ENCODE measurements at places on chromosomes 7 and 10.

- H3K27ac ChIP-seq = no peak overlapping the region
- H3K27me3 ChIP-seq = no peaks in the 10 kb centered on the region
- H3K36me3 ChIP-seq = no peaks in the 10 kb centered on the region
- no peak overlapping the region for H3K4me3 ChIP-seq
- DNase-seq = no peak
- peaks cover 63% of the 10 kb centered on the region for H3K4me1 ChIP-seq
These were observed 31.5 kb upstream of the ADCYAP1R1 start for GRCh38 chr7:31020652-31021051.

GRCh38 chr10:49296836-49297235, 2.1 kb upstream of the C10orf71 start:
- no peak for DNase-seq
- no peaks in the 10 kb centered on the region for H3K4me1 ChIP-seq
- no peak overlapping the region for H3K4me3 ChIP-seq
- H3K27ac ChIP-seq = no peak overlapping the region
- no peaks in the 10 kb centered on the region for H3K36me3 ChIP-seq
- H3K27me3 ChIP-seq = no peaks in the 10 kb centered on the region

GRCh38 chr7:20395511-20395910, 64.8 kb downstream of the ITGB8 start:
- H3K27me3 ChIP-seq = no peaks in the 10 kb centered on the region
- no peak overlapping the region for H3K27ac ChIP-seq
- H3K4me3 ChIP-seq = no peak overlapping the region
- DNase-seq = no peak
- no peaks in the 10 kb centered on the region for H3K36me3 ChIP-seq
- no peaks in the 10 kb centered on the region for H3K4me1 ChIP-seq

- no peaks in the 10 kb centered on the region for H3K27me3 ChIP-seq
- H3K36me3 ChIP-seq = no peaks in the 10 kb centered on the region
These were observed 1.5 kb downstream of the AQP1 start for GRCh38 chr7:30912986-30913811.

DNA sequence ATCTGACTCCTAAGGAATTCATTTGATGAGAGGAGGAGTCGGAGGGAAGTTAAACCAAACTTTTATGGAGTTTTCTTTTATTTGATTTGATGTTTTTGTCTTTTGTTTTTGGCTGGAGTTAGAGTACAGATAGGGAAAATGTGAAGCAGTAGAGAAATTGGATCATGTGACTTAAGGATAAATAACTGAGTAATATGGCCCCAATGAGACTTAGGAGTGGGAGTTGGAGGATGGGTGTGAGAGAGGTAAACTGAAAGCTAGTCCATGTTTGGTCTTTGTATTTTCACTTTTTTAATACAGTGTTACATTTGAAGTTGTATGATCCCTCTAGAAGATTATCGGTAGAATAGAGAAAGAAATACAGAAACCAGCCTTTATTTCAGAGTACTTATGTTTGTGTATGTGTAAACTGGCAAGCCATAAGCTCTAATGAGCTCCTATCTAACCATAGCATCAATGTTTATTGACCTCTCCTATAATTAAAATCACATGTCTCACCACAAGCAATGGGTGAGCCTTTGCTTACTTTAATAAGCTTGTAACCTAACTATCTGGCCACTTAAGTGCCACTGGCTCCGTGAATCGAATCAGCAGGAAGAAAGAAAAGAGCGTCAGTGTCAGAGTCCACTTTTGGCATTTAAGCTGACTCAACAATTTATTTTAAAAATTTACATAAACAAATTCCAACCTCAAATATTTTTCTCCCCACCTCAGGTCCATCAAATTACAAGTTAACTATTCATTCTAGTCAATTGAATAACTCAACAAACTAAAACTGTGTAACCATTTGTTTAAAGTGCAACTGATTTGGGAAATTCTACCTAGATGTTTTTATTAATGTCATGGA, 113.8 kb downstream of the EPDR1 start:
- no peak for DNase-seq
- H3K4me3 ChIP-seq = no peak overlapping the region
- H3K27me3 ChIP-seq = no peaks in the 10 kb centered on the region
- no peaks in the 10 kb centered on the region for H3K4me1 ChIP-seq

DNA sequence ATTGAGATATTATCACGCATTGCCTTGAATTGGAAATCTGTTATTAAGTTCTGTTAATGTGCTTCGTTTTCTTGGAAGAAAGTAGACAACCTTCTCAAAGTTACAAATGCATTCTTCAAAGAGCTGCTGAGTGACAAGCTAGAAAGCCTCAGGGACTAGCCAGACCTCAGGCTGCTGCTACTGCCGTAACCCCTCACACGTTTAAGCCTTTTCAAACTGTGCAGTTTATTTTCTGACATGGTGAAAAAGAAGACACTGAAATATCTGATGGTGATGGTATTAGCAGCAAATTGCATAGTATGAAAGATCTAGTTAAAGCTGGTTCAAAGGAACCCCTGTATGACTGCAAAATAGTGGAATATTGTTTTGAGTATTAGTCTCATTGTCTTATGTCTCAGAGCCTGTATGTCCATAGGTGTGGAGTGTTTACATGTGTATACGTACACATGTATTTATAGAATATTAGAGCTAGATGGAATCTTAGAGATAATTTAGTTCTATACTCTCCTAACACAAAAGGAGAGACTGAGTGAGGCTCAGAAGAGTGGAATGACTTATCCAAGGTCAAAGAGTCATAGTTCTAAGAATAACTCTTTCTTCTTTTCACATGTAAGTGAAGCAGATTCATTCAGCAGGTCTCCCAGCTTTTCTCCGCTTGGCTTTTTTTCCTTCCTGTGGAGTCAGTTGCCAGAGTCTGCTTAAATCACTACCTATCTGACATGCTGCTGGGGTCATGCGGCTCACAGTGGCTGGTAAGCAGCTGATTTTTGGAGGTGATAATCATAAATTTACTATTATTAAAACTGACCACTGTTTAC, 431.9 kb downstream of the PLXDC2 start:
- no peaks in the 10 kb centered on the region for H3K36me3 ChIP-seq
- H3K27me3 ChIP-seq = no peaks in the 10 kb centered on the region
- H3K4me1 ChIP-seq = no peaks in the 10 kb centered on the region
- DNase-seq = no peak

- peaks cover 8% of the 10 kb centered on the region for H3K4me1 ChIP-seq
- DNase-seq = no peak
- no peak overlapping the region for H3K27ac ChIP-seq
- H3K36me3 ChIP-seq = peaks cover 64% of the 10 kb centered on the region
- no peaks in the 10 kb centered on the region for H3K27me3 ChIP-seq
- no peak overlapping the region for H3K4me3 ChIP-seq
These were observed 9.2 kb downstream of the AKR1B1 start for GRCh38 chr7:134449680-134450079.

- H3K4me3 ChIP-seq = peak overlapping the region; percentile 51
- H3K4me1 ChIP-seq = peaks cover 5% of the 10 kb centered on the region
- no peaks in the 10 kb centered on the region for H3K36me3 ChIP-seq
- no peak overlapping the region for H3K27ac ChIP-seq
- no peak for DNase-seq
These were observed 102.5 kb upstream of the APBB1IP start for GRCh38 chr10:26335574-26336093.

- no peak overlapping the region for H3K27ac ChIP-seq
- no peaks in the 10 kb centered on the region for H3K27me3 ChIP-seq
- no peaks in the 10 kb centered on the region for H3K36me3 ChIP-seq
- DNase-seq = no peak
- no peaks in the 10 kb centered on the region for H3K4me1 ChIP-seq
- H3K4me3 ChIP-seq = no peak overlapping the region
These were observed 38.0 kb downstream of the USP6NL start for GRCh38 chr10:11573497-11573896.

DNA sequence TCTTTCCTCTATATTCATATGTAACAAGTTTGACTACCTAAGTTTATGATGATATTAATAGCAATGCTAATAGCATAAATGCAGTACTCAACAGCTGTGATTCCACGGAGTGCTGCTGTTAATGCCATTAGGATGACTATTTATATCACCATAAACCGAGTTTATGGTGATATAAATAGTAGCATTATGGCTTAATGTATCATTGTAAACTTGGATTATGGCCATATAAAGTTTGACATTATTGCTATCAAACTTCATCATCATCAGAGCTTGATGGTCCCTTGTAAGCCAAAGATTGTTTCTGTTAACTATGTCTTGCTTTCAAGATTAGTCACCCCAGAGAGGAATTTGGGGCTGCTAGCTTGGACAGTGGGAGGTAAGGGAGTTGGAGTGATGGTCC, 612.4 kb upstream of the C7orf33 start:
- no peaks in the 10 kb centered on the region for H3K36me3 ChIP-seq
- no peak overlapping the region for H3K4me3 ChIP-seq
- no peaks in the 10 kb centered on the region for H3K4me1 ChIP-seq
- no peak for DNase-seq
- no peaks in the 10 kb centered on the region for H3K27me3 ChIP-seq
- H3K27ac ChIP-seq = no peak overlapping the region

DNA sequence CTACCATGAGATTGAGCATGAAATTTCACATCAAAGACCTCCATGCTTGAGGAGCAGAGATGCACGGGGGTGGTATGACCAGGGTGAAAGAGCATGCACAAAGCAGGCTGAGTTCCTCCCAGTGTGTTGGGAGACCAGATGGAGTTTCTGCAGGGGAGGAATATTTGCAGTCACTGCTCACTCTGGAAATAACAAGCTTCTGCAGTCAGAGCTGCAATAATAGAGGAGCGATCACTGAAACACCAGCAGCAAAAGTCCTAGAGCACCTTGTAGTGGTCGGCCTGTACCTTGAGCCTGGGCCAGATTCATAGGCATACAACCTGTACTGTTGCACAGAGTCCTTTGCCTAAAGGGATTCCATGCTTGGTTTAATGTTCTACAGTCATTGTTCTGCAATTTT, 184.5 kb upstream of the SP8 start:
- no peaks in the 10 kb centered on the region for H3K4me1 ChIP-seq
- no peak overlapping the region for H3K27ac ChIP-seq

GRCh38 chr10:98417973-98418664, 3.1 kb upstream of the PYROXD2 start:
- peaks cover 34% of the 10 kb centered on the region for H3K36me3 ChIP-seq
- H3K4me1 ChIP-seq = peaks cover 17% of the 10 kb centered on the region
- no peaks in the 10 kb centered on the region for H3K27me3 ChIP-seq
- no peak overlapping the region for H3K27ac ChIP-seq

- H3K27me3 ChIP-seq = no peaks in the 10 kb centered on the region
- no peak for DNase-seq
- H3K4me1 ChIP-seq = no peaks in the 10 kb centered on the region
- no peaks in the 10 kb centered on the region for H3K36me3 ChIP-seq
- H3K27ac ChIP-seq = no peak overlapping the region
These were observed 402.0 kb downstream of the RPS24 start for GRCh38 chr10:78435484-78436221.

GRCh38 chr10:90424730-90425129, 433.1 kb downstream of the HTR7 start:
- no peak overlapping the region for H3K27ac ChIP-seq
- no peaks in the 10 kb centered on the region for H3K27me3 ChIP-seq
- DNase-seq = no peak
- no peak overlapping the region for H3K4me3 ChIP-seq
- no peaks in the 10 kb centered on the region for H3K4me1 ChIP-seq
- no peaks in the 10 kb centered on the region for H3K36me3 ChIP-seq

GRCh38 chr7:116216956-116217571, 6.7 kb downstream of the TES start:
- H3K36me3 ChIP-seq = peaks cover 3% of the 10 kb centered on the region
- no peak overlapping the region for H3K4me3 ChIP-seq
- DNase-seq = no peak
- H3K27ac ChIP-seq = no peak overlapping the region
- H3K4me1 ChIP-seq = peaks cover 40% of the 10 kb centered on the region
- no peaks in the 10 kb centered on the region for H3K27me3 ChIP-seq

DNA sequence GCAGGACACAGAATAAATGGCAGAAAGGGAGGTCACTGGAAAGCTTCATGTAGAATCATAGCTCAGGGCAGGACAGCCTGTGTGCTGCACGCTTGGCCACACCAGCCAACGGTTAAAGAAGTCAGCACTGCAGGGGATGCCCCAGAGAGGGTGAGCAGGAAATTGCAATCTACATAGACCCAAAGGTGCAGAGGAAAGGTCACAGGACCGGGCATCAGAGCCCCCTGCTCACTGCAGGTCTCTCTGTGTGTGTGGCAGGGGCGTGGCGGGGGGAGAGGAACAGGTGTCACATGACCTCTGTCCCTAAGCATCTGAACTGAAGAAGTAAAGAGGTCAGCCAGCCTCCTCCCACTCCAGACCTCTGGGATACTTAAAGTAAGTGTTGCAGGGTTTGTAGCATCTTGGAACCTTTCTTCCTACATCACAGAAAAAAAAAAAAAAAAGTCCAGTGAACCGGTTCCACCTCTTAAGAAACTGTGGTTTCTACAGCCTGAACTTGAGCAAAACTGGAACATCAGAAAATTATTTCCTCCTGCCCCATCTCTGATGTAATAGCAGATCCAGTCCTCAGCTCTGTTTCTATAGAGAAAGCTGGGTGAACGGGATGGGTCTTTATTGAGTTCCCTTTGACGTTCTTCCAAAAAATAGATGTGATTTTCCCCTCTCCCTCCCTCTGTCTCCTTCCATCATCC, 64.3 kb downstream of the RGS10 start:
- H3K36me3 ChIP-seq = no peaks in the 10 kb centered on the region
- no peaks in the 10 kb centered on the region for H3K27me3 ChIP-seq
- peaks cover 31% of the 10 kb centered on the region for H3K4me1 ChIP-seq

- H3K4me3 ChIP-seq = no peak overlapping the region
- peaks cover 2% of the 10 kb centered on the region for H3K4me1 ChIP-seq
- H3K27ac ChIP-seq = no peak overlapping the region
- no peak for DNase-seq
- peaks cover 12% of the 10 kb centered on the region for H3K27me3 ChIP-seq
These were observed 2.0 kb downstream of the AOC1 start for GRCh38 chr7:150854066-150855000.

- no peak overlapping the region for H3K27ac ChIP-seq
- no peak overlapping the region for H3K4me3 ChIP-seq
- no peaks in the 10 kb centered on the region for H3K4me1 ChIP-seq
- DNase-seq = no peak
- no peaks in the 10 kb centered on the region for H3K27me3 ChIP-seq
- no peaks in the 10 kb centered on the region for H3K36me3 ChIP-seq
These were observed 29.6 kb downstream of the MINPP1 start for GRCh38 chr10:87534173-87534858.

- H3K27me3 ChIP-seq = no peaks in the 10 kb centered on the region
- no peaks in the 10 kb centered on the region for H3K36me3 ChIP-seq
- no peak for DNase-seq
- no peak overlapping the region for H3K27ac ChIP-seq
- no peak overlapping the region for H3K4me3 ChIP-seq
These were observed 145.3 kb downstream of the BTAF1 start for GRCh38 chr10:92068900-92069299.

GRCh38 chr7:44073664-44074348, 8.4 kb upstream of the PGAM2 start:
- peaks cover 19% of the 10 kb centered on the region for H3K4me1 ChIP-seq
- H3K4me3 ChIP-seq = no peak overlapping the region
- peak overlapping the region; percentile 56 for H3K27ac ChIP-seq
- H3K27me3 ChIP-seq = no peaks in the 10 kb centered on the region
- H3K36me3 ChIP-seq = peaks cover 61% of the 10 kb centered on the region

DNA sequence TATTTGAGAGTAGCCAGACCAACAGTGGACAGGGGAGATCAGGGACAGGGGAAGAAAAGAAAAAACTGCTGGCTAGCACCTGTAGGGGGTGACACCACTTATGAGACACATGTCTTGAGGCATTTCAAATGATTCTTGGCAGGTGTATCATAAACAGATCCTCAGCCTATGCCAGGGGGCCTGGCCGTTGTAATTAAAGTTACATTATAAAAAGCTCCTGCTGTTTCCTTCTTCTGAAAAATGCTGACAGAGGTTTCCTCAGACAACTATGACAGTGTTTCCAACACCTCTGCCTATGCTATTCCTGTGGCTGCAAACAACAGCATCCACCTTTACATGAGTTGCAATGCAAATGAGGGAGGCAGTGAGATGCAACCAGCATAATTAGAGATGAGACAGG, 281.0 kb upstream of the PTER start:
- DNase-seq = no peak
- no peak overlapping the region for H3K27ac ChIP-seq
- no peaks in the 10 kb centered on the region for H3K27me3 ChIP-seq
